Uterus (tissue), 4 donors: ENCODE measurements at places on chromosomes 2 and 18. TPM values are rescaled to one million over a fixed set of nuclear protein-coding genes. Genes with fewer than 3 reads are reported as not detected.
A peak's percentile ranks its signal among the peaks of the same experiment; 100 is the strongest.

TBC1D8 gene
- total RNA-seq = 44.0 TPM

DCDC2C gene
- total RNA-seq = not detected

ALPP gene
- total RNA-seq = 0.62 TPM

MAP3K19 gene
- total RNA-seq = 0.40 TPM

RBM44 gene
- under 0.01 TPM for total RNA-seq

ZNF385B gene
- 3.3 TPM for total RNA-seq

KCNS3 gene
- total RNA-seq = 10.7 TPM

ASB18 gene
- total RNA-seq = not detected

ICA1L gene
- 50.3 TPM for total RNA-seq

GRCh38 chr2:188452084-188452483 lies 160.4 kb downstream of the GULP1 start:
- no peak for DNase-seq
- no peaks in the 10 kb centered on the region for H3K27me3 ChIP-seq
- H3K36me3 ChIP-seq = no peaks in the 10 kb centered on the region
- H3K4me3 ChIP-seq = no peak overlapping the region
- H3K27ac ChIP-seq = no peak overlapping the region
- H3K4me1 ChIP-seq = no peaks in the 10 kb centered on the region

DNA sequence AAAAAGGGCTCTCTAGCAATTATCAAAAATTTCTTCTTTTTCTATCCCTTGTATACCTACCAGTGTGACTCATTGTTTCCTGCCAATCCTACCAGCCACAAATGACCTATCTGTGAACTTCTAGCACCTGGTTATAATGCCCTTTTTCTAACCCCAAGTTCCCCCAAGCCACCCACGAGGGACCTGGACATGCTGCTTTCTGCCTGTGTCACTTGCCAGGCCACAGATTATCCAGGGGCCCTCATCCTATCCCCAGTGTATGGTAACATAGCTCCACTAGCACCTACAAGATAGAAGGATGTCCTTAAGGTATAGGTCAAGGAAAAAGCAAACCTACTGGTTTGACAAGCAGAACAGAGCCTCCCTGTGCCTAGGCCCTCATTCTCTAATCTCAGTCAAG lies 26.8 kb downstream of the AAK1 start:
- H3K36me3 ChIP-seq = no peaks in the 10 kb centered on the region
- H3K27ac ChIP-seq = no peak overlapping the region
- H3K4me1 ChIP-seq = peaks cover 10% of the 10 kb centered on the region
- no peak for DNase-seq
- no peaks in the 10 kb centered on the region for H3K27me3 ChIP-seq

GRCh38 chr2:25293145-25293544 lies 48.6 kb downstream of the DNMT3A start:
- no peak overlapping the region for H3K27ac ChIP-seq
- H3K4me1 ChIP-seq = peaks cover 37% of the 10 kb centered on the region
- no peak overlapping the region for H3K4me3 ChIP-seq
- no peaks in the 10 kb centered on the region for H3K27me3 ChIP-seq

DNA sequence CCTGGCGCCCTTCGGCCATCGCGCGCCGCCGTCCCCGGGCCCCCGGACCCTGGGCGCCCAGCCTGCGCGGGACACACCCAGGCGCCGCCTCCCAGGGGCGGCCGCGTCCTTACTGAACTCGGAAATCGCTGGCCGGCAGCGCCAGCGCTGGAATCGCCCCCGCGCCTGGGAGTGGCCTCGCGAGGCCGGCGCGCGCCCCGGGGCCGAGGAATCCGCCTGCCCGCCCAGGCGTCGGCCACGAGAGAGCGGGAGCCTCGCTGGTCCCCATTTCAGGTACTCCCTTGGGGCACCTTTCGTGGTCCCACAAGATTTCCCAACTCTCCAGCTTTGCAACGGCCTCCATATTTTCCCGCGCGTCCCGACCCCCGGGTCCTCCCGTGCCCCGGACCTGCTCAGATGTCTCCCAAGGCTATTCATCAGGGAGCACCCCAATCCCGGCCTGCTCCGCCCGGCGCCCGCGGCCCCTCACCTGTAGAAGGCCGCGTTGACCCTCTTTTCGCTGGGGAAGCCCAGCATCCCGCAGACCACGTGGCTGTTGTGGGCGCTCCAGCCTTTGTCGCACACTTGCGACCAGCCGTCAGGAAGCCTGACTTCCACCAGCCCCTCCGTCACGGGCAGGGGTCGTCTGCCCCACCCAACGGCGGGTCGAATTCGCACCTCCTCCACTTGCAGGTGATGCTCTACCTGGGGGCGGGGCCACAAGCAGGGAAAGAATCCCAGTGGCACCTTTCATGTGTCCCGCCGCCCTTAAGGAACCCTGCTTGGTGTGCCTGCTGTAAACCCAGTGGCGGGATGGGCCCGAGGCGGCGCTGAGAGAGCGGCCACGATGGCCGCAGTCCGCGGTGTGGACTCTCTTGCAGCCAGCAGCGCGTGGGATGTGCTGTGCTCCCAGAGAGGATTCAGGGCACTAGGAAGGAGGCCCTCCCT lies 4.6 kb downstream of the LOXL3 start:
- peak; percentile 75 for DNase-seq
- peak overlapping the region; percentile 67 for H3K27ac ChIP-seq
- H3K4me1 ChIP-seq = peaks cover 9% of the 10 kb centered on the region
- no peaks in the 10 kb centered on the region for H3K27me3 ChIP-seq
- peak overlapping the region; percentile 27 for H3K4me3 ChIP-seq

DNA sequence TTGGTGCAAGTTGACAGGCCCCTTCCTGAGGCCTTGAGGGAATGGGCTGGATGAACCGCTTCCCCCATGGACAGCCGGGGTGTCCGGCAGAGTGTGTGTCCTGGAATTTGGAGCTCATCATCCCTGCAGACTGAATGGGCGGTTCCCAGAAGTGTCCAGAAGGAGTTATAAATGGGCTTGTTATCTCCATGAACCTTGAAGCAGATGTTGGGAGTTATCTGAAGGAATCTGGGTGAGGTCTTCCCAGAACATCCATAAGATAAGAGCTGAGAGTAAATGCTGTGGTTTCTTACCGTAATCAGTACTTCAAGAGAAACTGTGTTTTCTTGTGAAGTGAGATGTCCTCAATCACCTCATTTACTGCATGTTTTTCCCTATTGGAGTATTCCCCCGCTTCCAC lies 21.1 kb downstream of the PLB1 start:
- H3K36me3 ChIP-seq = no peaks in the 10 kb centered on the region
- no peak overlapping the region for H3K4me3 ChIP-seq
- H3K4me1 ChIP-seq = no peaks in the 10 kb centered on the region
- no peaks in the 10 kb centered on the region for H3K27me3 ChIP-seq
- no peak overlapping the region for H3K27ac ChIP-seq

GRCh38 chr2:54660752-54661151 lies 62.7 kb upstream of the EML6 start:
- DNase-seq = no peak
- peaks cover 8% of the 10 kb centered on the region for H3K4me1 ChIP-seq
- H3K27me3 ChIP-seq = no peaks in the 10 kb centered on the region
- H3K36me3 ChIP-seq = no peaks in the 10 kb centered on the region

GRCh38 chr2:47277187-47277586 lies 122.1 kb upstream of the STPG4 start:
- no peaks in the 10 kb centered on the region for H3K27me3 ChIP-seq
- no peak for DNase-seq
- H3K4me3 ChIP-seq = no peak overlapping the region
- H3K36me3 ChIP-seq = no peaks in the 10 kb centered on the region
- H3K27ac ChIP-seq = no peak overlapping the region

GRCh38 chr2:56127463-56128152 lies 56.2 kb upstream of the CCDC85A start:
- H3K27me3 ChIP-seq = no peaks in the 10 kb centered on the region
- no peak overlapping the region for H3K27ac ChIP-seq
- H3K4me1 ChIP-seq = no peaks in the 10 kb centered on the region
- no peaks in the 10 kb centered on the region for H3K36me3 ChIP-seq
- H3K4me3 ChIP-seq = no peak overlapping the region

DNA sequence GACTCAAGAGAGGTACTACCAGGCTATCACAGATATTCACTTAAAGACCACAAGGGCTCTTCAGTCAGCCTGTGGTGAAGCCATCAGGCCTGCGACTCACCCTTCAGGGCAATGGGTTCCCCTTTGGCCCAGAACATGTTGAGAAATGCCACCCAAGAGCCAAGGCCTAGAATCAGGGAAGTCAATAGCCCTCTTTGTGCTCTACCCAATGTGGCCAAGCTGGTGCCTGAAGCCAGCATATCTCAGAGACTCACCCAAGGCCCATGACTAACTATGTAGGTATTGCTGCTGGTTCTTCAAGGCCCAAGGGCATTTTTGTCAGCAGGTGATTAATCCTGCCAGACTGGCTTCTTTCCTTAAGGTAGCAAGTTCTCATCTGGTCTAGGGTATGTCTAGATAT lies 338.9 kb upstream of the SETBP1 start:
- no peaks in the 10 kb centered on the region for H3K4me1 ChIP-seq
- no peak for DNase-seq
- no peaks in the 10 kb centered on the region for H3K27me3 ChIP-seq
- H3K27ac ChIP-seq = no peak overlapping the region
- H3K4me3 ChIP-seq = no peak overlapping the region

- H3K4me1 ChIP-seq = no peaks in the 10 kb centered on the region
- no peaks in the 10 kb centered on the region for H3K27me3 ChIP-seq
These were observed 2.4 kb upstream of the RPS7 start for GRCh38 chr2:3572620-3573019.

DNA sequence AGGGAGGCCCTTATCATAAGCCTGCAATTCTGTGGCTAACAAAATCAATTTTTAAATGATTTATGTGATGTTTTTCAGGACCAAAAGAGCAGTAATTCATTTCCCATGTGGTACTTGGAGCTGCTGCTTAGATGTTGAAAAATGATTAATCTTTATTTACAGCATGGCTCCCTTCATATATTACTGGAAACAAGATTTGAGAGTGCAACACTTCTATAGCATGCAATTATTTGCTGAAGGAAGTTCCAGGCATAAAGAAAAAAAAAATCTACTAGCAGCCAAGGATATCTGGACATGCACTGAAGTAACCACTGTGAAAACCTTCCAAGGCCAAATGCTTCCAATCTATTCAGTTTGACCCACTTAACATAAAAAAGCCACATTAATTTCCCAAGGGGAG lies 186.3 kb downstream of the SLC8A1 start:
- H3K4me1 ChIP-seq = no peaks in the 10 kb centered on the region
- no peak overlapping the region for H3K27ac ChIP-seq
- no peak for DNase-seq
- no peak overlapping the region for H3K4me3 ChIP-seq
- H3K36me3 ChIP-seq = no peaks in the 10 kb centered on the region

DNA sequence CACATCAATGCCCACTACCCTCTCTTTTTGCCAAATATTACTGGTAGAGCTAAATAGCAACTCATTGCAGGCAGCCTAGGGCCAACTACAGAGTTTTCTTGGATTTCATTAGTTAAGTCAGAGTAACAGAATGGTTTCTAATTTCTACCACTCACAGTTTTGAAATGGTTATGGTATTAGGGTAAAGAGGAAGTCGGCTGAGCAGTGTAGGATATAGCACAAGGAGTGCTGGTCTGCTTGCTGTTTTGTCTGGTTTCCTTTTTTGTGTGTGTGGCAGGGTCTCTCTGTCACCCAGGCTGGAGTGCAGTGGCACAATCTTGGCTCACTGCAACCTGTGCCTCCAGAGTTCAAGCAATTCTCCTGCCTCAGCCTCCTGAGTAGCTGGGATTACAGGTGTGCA lies 289.2 kb upstream of the CCDC68 start:
- H3K36me3 ChIP-seq = no peaks in the 10 kb centered on the region
- H3K27ac ChIP-seq = peak overlapping the region; percentile 11
- no peak for DNase-seq
- H3K4me3 ChIP-seq = no peak overlapping the region

- H3K4me3 ChIP-seq = no peak overlapping the region
- no peaks in the 10 kb centered on the region for H3K4me1 ChIP-seq
- H3K27ac ChIP-seq = no peak overlapping the region
- no peaks in the 10 kb centered on the region for H3K27me3 ChIP-seq
These were observed 111.0 kb upstream of the MAP3K20 start for GRCh38 chr2:172964511-172965139.

- no peak overlapping the region for H3K4me3 ChIP-seq
- no peaks in the 10 kb centered on the region for H3K27me3 ChIP-seq
- no peaks in the 10 kb centered on the region for H3K4me1 ChIP-seq
- no peak overlapping the region for H3K27ac ChIP-seq
- no peaks in the 10 kb centered on the region for H3K36me3 ChIP-seq
These were observed 186.2 kb upstream of the REG3G start for GRCh38 chr2:78839259-78839658.

GRCh38 chr2:44663471-44664073 lies 277.9 kb upstream of the SIX3 start:
- no peaks in the 10 kb centered on the region for H3K4me1 ChIP-seq
- H3K36me3 ChIP-seq = no peaks in the 10 kb centered on the region
- H3K4me3 ChIP-seq = no peak overlapping the region
- DNase-seq = no peak
- H3K27me3 ChIP-seq = no peaks in the 10 kb centered on the region

DNA sequence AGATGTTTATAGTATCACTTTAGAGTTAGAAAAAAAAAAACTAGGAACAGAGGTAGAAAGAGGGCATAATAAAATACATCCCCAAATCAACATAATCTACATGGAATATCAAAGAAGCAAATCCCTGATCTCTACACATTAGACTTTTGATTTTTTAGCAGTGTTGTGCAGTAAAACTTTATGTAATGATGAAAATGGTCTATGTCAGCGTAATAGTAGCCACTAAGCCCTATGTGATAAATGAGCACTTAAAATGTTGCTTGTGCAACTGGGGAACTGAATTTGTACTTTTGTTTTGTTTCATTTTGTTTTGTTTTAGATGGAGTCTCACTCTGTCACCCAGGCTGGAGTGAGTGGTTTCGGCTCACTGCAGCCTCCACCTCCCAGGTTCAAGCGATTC lies 36.3 kb downstream of the LNPK start:
- H3K4me3 ChIP-seq = no peak overlapping the region
- DNase-seq = no peak
- H3K4me1 ChIP-seq = no peaks in the 10 kb centered on the region
- H3K36me3 ChIP-seq = no peaks in the 10 kb centered on the region
- H3K27me3 ChIP-seq = no peaks in the 10 kb centered on the region
- no peak overlapping the region for H3K27ac ChIP-seq

- H3K4me1 ChIP-seq = no peaks in the 10 kb centered on the region
- DNase-seq = no peak
- no peaks in the 10 kb centered on the region for H3K27me3 ChIP-seq
These were observed 155.8 kb downstream of the INO80D start for GRCh38 chr2:205930209-205930608.

DNA sequence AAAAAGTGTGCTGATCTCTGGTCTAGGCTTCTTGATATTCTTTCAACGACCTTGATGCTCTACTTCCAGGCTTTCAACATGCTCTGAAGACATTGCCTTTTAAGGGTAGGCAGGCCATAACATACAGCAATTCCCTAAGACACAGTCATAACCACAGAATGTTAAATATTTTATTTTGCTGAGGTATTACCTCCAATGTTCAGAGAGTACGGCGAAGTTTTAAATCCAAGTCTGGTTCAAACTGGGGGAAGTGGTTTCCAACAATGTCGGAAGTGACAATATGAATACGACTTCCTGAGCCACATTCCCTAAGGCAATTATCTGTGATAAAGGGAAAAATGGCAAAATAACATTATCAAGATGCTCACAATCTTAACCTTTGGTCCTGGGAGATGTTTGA lies 1077.9 kb upstream of the PIK3C3 start:
- no peaks in the 10 kb centered on the region for H3K4me1 ChIP-seq
- H3K27me3 ChIP-seq = no peaks in the 10 kb centered on the region
- H3K36me3 ChIP-seq = no peaks in the 10 kb centered on the region
- no peak overlapping the region for H3K27ac ChIP-seq

- no peaks in the 10 kb centered on the region for H3K36me3 ChIP-seq
- no peaks in the 10 kb centered on the region for H3K4me1 ChIP-seq
- H3K27ac ChIP-seq = no peak overlapping the region
- H3K4me3 ChIP-seq = no peak overlapping the region
- H3K27me3 ChIP-seq = no peaks in the 10 kb centered on the region
- DNase-seq = no peak
These were observed 373.5 kb downstream of the DSEL start for GRCh38 chr18:67143028-67143427.
